ENCODE measurements at places on chromosomes 2 and 18.

DNA sequence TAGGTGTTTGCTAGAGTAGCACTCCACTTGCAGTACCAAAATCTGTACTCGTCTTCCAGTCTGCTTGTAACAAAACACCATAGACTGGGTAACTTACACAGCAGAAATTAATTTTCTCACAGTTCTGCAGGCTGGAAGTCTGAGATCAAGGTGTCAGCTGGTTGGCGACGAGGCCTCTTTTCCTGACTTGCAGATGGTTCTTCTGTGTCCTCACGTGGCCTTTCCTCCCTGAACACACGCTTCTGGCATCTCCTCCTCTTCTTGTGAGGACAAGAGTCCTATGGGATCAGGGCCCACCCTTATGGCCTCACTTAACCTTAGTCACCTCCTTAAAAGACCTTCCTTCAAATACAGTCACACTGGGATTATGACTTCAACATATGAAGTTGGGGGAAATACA, 493.5 kb upstream of the MYT1L start:
- DNase-seq = no peak

GRCh38 chr18:49537232-49537896, 24.5 kb upstream of the LIPG start:
- no peak for DNase-seq

- no peak for DNase-seq
Measured at GRCh38 chr18:36132756-36133155, 3.1 kb downstream of the ELP2 start.

DNA sequence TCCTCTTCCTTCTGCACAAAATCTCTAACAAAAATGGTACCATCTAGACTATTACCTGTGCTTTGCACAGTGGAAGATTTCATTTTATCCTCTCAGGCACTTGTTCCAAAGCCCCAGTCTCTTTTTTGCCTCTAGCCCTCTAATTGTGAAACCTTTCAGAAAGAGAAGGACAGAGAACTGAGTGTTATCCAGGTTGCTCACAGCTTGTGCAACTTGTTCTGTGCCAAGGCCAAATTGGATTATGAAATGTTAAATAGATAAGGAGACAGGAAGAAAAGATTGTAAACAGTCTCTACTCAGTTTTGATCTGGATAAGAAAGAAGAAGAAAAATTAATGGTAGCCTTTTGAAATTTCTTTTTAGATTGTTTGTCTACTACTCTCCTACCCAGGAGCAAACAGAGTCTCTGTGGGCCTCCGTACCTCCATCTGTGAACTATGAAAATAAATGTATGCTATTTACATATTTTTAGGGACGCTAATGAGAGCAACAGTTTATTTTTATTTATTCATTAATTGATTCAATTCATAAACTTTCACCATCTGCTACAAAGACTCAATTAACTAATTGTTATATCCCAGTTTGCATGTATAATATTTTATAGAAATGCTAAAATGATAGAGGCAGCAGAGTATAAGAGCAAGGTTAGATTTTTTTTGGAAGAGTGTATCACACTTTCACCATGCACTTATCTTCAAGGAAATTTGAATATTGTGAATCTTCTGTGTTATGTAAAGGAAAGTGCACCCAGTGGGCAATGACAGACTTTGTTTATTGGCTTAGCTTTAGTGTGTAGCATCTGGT, 339.0 kb upstream of the ETAA1 start:
- no peak for DNase-seq

DNA sequence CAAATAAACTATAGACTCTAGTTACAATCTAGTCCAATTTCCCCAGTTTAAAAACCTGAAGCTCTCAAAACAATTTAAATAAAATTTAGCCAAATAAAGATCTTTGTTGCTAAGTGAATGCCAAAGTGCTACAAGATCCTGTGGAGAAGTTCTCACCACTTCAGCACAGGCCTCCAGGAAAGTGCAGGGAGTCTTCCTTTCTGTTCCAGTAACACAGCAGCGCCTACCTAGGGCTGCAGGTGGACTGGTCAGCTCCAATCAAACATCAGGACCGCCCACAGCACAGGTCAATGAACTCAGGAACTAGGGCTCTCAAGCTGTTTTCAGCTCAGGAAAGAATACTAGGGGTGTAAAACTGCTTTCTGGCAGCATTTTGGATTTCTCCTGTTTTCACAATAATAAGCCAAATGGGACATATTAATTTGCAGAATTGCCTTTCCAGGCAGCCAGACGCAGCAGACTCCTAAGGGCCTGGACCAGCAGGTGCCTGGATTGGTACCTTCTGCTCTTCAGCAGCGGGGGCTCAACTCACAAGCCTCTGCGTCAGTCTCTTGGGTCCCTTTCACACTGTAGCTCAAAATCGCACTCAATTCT, 1.5 kb downstream of the FAM110C start:
- DNase-seq = no peak

DNA sequence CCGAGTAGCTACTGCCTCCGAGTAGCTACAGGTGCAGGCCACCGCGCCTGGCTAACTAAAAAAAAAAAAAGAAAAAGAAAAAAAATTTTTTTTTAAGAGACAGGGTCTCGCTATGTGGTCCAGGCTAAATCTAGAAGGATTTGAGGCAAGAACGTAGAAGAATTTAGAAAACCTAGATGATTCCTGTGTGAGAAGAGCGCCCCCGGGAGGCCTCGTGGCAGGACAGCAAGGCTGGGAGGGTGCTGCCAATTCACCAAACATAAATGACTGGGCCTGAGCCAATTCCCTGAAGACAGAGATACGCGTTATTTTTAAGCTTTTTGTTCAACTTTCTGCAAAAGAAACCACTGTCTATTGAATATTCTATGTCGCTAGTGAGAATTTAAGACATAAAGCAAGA, 90.1 kb upstream of the TGFA start:
- DNase-seq = no peak

- no peak for DNase-seq
Measured at GRCh38 chr2:162295009-162295408, 23.5 kb downstream of the IFIH1 start.
